IMR-90 (cell line): ENCODE measurements at places on chromosomes 11 and 22. TPM values are rescaled to one million over a fixed set of nuclear protein-coding genes. Genes with fewer than 3 reads are reported as not detected.

OR10D3 gene
- total RNA-seq: not detected in 2 replicates

GRCh38 chr11:34029176-34029575, 22.4 kb upstream of the CAPRIN1 start:
- no peak for DNase-seq

GRCh38 chr11:57237204-57237681, at the start of gene APLNR:
APLNR (minus strand) TSS chr11:57237250; CDS start chr11:57237004, 246 bp downstream.
- no peak for DNase-seq

DNA sequence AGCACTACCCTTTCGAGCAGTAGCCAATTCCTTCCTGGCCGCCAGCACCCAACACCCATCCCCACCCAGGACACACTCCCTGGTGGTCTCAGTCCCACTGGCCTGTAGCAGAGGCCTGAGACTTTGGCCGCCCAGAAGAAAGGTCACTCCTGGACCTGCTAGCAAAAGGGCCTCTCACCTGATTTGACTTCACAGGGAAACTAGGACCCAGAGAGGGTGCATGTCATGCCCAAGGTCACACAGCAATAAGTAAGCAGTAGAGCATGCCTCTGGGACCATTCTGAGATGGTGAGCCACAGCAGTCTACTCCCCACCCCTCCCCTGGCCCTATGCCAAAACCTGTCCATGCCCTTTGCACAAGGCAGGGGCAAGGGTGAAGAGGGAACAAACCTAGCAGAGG, 7.3 kb downstream of the ARRB1 start:
- DNase-seq: no peak

GRCh38 chr11:118343248-118343647, 743 bp upstream of the CD3D start:
- no peak for DNase-seq
